Nucleus accumbens (tissue), 56 donors: ENCODE measurements at places on chromosomes 6 and 20.

GRCh38 chr20:41072190-41072863, 43.7 kb downstream of the TOP1 start:
- no peak for DNase-seq

DNA sequence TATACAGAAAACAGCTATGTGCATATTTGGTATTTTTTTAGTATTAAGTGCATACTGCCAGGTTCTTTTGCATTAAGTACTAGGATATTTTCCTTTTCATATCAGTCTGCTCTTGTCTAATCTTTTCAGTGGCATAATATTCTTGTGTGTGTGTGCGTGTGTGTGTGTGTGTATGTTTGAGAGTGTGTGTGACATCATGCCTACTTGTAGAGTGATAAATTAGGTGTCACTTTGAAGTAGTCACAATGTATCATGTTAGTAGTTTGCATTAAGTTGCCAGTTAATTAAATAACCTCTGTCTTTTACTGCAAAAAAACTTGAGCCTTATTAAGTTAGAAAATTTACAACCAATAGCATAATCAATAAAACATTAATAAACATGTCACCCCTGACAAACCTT, 65.3 kb downstream of the CD83 start:
- DNase-seq = no peak

DNA sequence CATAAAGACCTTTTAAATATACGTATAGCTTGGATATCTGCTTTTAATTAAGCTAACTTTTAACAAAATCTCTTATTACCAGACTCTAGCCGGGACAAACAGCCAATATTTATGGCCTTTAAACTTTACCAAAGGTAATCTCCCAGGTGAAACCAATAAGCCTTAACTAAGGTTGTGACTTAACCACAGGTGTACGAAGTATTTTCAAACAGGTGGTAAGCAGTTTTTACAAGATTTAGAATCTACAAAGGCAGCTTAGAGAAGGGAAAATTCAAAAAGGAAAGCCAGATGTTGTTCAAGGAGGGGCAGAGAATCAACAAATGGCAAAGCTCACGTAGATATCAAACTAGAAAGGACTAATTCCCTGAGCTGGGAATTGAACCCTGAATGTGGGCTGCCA, 15.8 kb downstream of the WFDC2 start:
- no peak for DNase-seq

- no peak for DNase-seq
Measured at GRCh38 chr6:170292407-170293158, 1.7 kb upstream of the DLL1 start.

- no peak for DNase-seq
Measured at GRCh38 chr6:3415082-3415453, 41.8 kb downstream of the SLC22A23 start.
